ENCODE measurements at places on chromosomes 1 and 21.

- DNase-seq = no peak
These were observed 41.2 kb downstream of the NME7 start for GRCh38 chr1:169326261-169326955.

DNA sequence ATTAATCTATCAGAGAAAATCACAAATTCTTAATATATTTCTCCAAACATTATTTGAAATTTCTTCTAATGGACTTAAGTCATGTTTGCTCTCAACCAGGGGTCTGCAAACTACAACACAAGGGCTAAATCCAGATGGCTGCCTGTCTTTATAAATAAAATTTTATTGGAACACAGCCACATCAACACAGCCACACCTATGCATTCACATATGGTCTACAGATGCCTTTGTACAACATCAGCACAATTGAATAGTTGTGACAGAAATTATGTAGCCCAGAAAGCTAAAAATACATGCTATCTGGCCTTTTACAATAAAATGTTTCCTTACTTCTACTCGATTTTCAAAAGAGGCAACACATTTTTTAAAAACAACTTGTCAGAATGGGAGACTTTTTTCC lies 103.9 kb downstream of the DPYD start:
- no peak for DNase-seq

GRCh38 chr21:21415741-21416140 lies 417.5 kb downstream of the NCAM2 start:
- DNase-seq = no peak

GRCh38 chr1:159008744-159009188 lies 941 bp upstream of the IFI16 start:
- DNase-seq = peak; percentile 77

DNA sequence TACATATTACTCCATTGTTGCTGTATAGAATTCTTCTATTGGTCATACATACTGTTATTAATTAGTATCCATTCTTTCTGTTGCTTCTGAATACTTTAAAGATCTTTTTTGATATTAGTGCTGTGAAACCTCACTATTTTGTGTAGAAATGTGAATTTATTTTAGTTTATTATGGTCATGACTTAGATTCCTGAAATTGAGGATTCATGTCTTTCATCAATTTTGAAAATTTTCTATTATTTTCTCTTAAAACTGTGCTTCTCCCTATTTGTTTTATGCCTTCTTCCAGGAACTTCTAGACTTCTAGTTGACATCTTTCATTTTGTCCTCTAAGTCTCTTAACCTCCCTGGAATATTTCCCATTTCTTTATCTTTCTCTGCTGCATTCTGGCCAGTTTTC lies 113.1 kb downstream of the NTPCR start:
- no peak for DNase-seq

DNA sequence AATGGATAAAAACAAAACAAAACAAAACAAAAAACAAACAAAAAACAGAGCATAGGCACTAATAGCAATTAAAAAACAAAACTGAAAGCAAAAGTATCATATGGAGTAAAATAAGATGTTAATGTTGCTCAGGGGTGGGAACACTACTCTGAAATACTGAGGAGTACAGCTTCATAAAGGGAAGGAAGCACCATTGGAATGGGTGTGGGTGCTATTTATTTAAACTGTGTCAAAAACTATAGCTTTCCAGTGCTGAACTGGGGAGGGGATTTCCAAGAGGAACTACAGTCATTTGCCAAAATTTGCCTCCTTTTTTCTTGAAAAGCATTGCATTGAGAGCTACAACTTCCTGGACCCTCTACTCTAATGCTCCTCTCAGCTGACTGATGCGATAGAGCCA lies 40.0 kb downstream of the SPTA1 start:
- DNase-seq = peak; percentile 3

- peak; percentile 51 for DNase-seq
These were observed 1.2 kb downstream of the HDGF start for GRCh38 chr1:156750191-156750672.

- no peak for DNase-seq
These were observed 70.6 kb upstream of the GCLM start for GRCh38 chr1:93979718-93980319.

All from CD4-positive, alpha-beta T cell treated with Interleukin-15 for 4 hours (primary cell).